CD4-positive, alpha-beta T cell treated with Interleukin-12 subunit alpha and Interleukin-12 subunit beta, for 1 hour (primary cell): ENCODE measurements at places on chromosomes 2 and 18.

GRCh38 chr2:138219961-138220360 is 255.7 kb downstream of the HNMT start:
- DNase-seq = no peak

DNA sequence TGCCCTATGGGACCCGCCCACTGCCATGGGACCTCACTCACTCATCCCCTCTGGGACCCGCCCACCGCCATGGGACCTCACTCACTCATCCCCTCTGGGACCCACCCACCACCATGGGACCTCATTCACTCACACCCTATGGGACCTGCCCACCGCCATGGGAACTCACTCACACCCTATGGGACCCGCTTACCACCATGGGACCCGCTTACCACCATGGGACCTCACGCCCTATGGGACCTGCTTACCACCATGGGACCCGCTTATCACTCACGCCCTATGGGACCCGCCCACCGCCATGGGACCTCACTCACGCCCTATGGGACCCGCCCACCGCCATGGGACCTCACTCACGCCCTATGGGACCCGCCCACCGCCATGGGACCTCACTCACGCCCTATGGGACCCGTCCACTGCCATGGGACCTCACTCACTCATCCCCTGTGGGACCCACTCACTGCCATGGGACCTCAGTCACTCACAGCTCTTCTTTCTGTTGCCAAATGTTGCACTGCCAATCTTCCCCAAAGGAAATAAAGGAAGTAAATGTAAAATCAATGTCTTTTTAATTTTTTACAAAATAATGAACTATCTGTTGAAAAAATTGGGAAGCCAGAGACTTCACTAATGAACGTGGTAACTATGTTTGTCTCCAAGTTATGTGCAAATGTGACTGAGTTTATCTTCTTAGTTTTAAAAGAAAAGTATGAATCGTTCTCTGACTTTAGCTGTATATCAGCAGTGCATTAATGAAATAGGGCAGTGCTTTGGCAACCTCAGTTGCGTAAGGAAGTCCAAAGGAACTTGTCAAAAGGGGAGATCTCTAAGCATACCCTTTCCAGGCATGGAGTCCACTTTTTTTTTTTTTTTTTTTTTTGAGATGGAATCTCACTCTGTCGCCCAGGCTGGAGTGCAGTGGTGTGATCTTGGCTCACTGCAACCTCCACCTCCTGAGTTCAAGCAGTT is 101.5 kb upstream of the MGAT5 start:
- DNase-seq = no peak

GRCh38 chr18:63259567-63260379 is 59.8 kb downstream of the BCL2 start:
- no peak for DNase-seq

DNA sequence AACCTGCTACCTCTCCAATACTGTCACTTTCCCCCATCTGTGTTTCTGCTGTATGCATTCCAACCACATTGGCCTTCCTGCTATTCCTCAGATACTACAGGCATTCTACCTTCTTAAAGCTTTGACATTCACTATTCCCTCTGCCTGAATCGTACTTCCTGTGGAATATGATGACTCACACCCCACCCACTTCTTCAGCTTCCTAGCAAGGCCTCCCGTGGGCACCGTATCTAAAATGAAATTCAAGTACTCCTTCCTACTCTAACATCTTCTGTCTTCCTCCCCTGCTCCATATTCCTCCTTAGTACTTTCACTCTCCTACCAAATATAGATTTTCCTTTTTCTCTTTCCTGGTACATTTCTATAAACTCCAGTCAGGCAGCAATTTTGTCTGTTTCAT is 710.4 kb downstream of the RNF144A start:
- no peak for DNase-seq

DNA sequence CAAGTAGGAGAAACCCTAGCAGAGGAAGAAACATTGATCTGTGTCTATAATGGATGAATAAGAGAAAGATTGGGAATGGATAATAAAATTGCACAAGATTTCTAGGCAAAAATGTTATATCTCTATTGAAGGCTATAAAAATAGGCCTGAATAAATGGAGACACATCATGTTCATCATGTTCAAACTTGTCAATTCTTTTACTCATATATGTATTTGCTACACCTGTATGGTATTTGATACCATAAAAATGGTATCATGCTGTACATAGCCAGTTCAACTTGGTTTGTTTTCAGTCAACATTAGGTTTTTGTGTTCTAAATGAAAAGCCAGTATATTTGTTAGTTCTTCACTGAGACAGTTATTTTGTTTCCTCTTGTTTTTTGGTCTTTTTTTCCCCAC is 132.2 kb upstream of the RNF152 start:
- no peak for DNase-seq

DNA sequence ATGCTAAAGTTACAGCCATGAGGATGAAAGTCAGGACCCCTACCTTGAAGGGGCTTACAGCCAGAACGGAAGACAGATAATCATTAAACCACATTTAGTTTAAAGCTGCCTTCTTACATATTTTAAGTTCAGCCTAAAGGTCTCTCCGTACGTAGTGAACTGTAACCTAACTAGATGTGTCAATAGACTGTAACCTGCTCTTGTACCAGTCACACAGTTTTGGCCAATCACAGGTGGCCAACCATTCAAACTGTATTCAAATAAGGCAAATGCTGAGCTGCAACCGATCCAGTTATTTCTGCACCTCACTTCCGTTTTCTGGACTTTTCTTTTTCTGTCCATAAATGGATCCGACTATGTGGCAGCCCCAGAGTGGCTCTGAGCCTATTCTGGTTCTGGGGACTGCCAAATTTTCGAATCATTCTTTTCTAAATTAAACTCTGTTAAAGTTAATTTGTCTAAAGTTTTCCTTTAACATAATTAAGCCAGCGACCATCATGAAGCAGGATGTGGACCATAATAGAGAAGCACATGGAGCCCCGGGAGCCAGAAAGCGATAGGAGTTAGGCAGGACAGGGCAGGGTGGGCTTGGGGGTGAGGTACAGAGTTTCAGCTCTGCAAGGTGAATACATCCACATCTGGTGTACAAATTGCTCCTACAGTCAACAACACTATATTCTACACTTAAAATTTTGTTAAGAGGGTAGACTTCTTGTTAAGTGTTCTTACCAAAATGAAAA is 48.4 kb upstream of the YPEL5 start:
- DNase-seq = no peak

DNA sequence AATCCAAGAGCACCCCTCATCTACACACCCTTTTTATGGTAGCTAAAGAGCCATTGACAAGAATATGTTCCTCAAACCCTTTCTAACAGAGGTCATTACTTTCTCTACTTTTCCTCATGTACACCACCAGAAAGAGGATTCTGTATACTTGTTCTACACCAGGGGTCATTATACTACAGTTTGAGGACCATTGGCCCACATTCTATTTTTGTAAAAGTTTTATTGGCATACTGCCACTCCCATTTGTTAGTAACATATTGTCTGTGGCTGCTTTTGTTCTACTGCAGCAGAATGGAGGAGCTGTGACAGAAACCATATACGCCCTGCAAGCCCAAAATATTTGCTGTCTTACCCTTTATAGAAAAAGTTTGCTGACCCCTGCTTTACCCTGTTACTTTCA is 14.3 kb downstream of the HTR2B start:
- no peak for DNase-seq

- no peak for DNase-seq
These were observed 1.4 kb upstream of the CASP8 start for GRCh38 chr2:201258666-201259615.

GRCh38 chr2:28032816-28033215 is 142.3 kb downstream of the BABAM2 start:
- no peak for DNase-seq

DNA sequence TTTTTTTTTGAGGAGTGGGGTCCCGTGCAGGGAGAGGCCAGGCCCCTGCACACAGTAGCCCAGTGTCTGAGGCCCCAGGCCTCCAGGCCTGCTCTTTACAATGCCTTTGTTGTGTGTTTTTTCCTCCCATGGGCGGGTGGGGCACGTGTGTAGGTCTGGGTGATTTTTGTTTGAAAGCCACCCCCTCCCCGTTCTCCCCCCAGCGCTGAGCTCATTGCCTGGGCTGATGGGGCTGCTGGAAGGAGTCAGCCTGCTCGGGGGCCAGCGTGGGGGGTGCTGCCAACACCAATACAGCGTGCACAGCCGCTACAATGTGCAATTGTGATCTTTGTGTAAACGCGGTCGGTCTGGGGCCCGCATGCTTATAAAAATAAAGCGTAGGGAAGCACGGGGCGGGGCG is 142.7 kb downstream of the DYSF start:
- DNase-seq = no peak

DNA sequence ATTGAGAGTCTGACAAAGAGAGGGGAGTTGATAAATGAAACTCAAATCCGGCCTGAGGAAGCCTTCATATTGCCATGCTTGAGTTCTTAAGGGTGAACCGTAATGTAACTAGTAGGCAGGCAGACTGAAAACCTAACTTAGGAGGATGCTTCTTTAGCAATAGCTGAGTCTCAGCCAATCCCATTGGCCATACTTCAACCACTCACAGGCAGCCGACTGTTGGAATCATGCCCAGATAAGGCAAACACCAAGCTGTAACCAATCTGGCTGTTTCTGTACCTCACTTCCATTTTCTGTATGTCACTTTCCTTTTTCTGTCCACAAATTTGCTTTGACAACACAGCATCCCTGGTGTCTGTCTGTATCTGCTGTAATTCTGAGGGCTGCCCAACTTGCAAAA is 39.5 kb downstream of the TPRKB start:
- DNase-seq = no peak

- DNase-seq = no peak
These were observed 46.1 kb downstream of the BCL11A start for GRCh38 chr2:60507211-60507965.

DNA sequence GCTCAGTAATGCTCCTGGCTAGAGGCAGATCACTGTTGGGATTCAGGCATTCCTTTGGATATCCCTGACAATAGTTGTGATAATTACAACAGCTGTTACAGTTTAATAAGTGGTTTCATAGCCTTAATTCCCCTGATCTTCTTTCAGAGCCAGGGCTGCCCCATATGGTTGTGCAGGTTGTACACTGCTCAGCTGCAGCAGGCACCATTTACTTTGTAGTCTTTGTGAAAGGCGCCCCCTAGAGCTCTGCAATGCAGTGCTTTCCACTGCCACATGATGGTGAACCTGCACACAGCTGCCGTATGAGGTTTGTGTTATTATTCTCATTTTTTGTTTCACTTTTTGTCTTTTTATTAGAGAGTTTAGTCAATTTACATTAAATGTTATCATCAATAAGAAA is 239.1 kb downstream of the KCNS3 start:
- no peak for DNase-seq

DNA sequence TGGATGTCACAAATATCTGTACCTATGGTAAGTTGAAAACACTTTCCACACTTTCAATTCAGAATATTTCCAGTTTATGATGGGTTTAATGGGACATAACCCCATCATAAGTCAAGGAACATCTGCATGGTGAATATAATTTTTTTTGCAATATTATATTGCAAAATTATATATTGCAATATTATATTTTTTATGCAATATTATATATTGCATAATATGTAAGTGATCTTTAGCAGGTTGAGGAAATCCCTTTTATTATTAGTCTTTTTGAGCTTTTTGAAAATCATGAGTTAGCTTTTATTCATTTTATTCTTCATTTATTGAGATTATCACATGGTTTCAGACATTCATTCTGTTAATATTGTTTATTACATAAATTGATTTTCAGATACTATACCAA is 342.2 kb upstream of the GALNT5 start:
- no peak for DNase-seq

DNA sequence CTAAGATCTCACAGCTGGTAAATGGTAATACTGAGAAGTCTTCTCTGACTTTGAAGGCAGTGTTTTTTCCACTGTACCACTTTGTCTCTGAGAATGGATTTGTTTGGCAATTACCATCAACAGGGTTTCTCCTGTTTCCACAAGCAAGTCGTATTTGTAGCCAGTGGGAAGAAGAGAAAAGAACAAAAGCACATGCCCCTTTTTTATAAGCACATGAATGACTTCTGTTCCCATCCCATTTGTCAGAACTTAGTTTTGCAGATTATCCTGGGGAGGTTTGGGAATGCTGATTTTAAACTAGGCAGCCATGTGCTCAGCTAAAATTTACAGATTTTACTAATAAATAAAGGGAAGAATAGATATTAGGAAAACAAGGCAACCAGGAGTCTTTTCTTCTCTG is 92.9 kb upstream of the ZSWIM2 start:
- DNase-seq = no peak

- no peak for DNase-seq
These were observed 21.0 kb upstream of the ZBTB7C start for GRCh38 chr18:48430150-48430549.

- DNase-seq = peak; percentile 10
These were observed 40.3 kb downstream of the EML6 start for GRCh38 chr2:54763636-54764291.
